ENCODE measurements at places on chromosomes 11 and 22. TPM values are rescaled to one million over a fixed set of nuclear protein-coding genes. Genes with fewer than 3 reads are reported as not detected.

Gene RIBC2
- polyA plus RNA-seq: 0.76 TPM

Gene CFAP300
- 1.2 TPM for polyA plus RNA-seq

Gene OMP
- polyA plus RNA-seq: 1.1 TPM

Gene CRYBB1
- 0.20 TPM for polyA plus RNA-seq

Gene OR56A1
- not detected for polyA plus RNA-seq

Gene FAM111A
- 8.9 TPM for polyA plus RNA-seq

Gene NUP160
- polyA plus RNA-seq: 11.1 TPM

Gene RAB3IL1
- 11.6 TPM for polyA plus RNA-seq

Gene IL10RA
- 4.2 TPM for polyA plus RNA-seq

Gene AAMDC
- polyA plus RNA-seq: 104 TPM
